ENCODE measurements at places on chromosomes 1 and 21.

GRCh38 chr1:205072881-205073280 lies 11.4 kb downstream of the TMEM81 start:
- no peaks in the 10 kb centered on the region for H3K4me1 ChIP-seq
- peaks cover 10% of the 10 kb centered on the region for H3K27me3 ChIP-seq
- no peak overlapping the region for H3K27ac ChIP-seq
- DNase-seq, result no peak
- no peaks in the 10 kb centered on the region for H3K36me3 ChIP-seq
- H3K4me3 ChIP-seq, result no peak overlapping the region

DNA sequence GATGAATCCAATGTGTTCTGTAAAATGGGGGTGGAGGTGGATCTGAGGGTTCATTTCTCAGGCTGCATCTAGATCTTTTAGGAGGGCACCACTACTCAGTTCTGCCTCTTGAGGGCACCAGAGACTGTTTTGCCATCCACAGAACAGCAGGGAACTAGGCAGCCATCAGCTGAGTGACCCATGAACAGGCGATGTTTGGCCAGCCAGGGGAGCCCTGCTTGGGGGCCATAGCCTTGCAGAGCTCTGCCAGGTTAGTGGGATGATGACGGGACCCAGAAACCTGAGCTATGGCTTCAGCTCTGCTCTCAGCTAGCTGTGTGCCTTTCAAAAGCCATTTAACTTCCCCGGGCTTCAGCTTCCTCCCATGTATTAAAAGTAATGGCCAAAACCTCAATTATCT lies 13.4 kb upstream of the NOS1AP start:
- no peaks in the 10 kb centered on the region for H3K36me3 ChIP-seq
- H3K4me3 ChIP-seq, result no peak overlapping the region
- DNase-seq, result peak; percentile 70
- no peaks in the 10 kb centered on the region for H3K27me3 ChIP-seq
- H3K4me1 ChIP-seq, result peaks cover 15% of the 10 kb centered on the region

DNA sequence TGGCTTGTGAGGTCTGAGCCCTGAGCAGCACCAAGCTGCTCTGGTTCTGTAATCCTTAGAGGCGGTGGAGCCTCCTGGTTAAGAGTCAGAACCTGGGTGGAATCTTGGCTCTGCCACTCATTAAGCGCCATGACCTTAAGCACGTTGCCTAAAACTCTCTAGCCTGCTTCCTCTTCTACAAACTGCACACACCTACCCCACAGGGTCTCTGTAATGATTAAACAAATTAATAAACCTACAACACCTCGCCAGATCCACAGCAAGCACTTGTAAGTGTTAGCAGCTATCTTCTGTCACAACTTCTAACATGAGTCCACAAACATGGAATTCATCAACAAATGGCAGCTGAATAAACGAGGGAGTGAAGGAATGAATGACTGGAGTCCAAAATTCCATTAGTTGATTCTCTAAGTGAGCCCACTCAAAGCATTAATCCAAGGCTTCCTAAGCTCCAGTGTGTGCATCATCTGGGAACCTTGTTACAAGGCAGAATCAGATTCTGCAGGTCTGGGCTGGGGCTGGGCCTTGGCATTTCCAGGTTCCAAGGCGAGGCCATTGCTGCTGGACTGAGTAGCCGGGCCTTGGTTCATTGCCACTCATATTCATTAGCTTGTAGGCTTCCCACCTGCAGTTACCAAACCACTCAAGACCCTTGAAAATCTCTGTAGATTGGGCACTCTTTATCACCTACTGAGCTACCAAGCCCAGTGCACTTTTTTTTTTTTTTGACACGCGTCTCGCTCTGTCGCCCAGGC lies 168.6 kb downstream of the HIVEP3 start:
- H3K27me3 ChIP-seq, result no peaks in the 10 kb centered on the region
- no peak overlapping the region for H3K4me3 ChIP-seq
- H3K4me1 ChIP-seq, result no peaks in the 10 kb centered on the region
- H3K36me3 ChIP-seq, result no peaks in the 10 kb centered on the region

GRCh38 chr1:240232530-240232929 lies 140.8 kb downstream of the FMN2 start:
- H3K27me3 ChIP-seq, result peaks cover 10% of the 10 kb centered on the region
- H3K27ac ChIP-seq, result no peak overlapping the region
- DNase-seq, result no peak
- H3K4me3 ChIP-seq, result no peak overlapping the region
- H3K36me3 ChIP-seq, result no peaks in the 10 kb centered on the region
- no peaks in the 10 kb centered on the region for H3K4me1 ChIP-seq

GRCh38 chr1:8407652-8408051 lies 89.7 kb downstream of the SLC45A1 start:
- H3K4me1 ChIP-seq, result no peaks in the 10 kb centered on the region
- DNase-seq, result no peak
- H3K36me3 ChIP-seq, result 0 out of 2 replicates have a peak, but pooled peaks cover 3% of the 10 kb centered on the region
- no peak overlapping the region for H3K4me3 ChIP-seq
- H3K27ac ChIP-seq, result no peak overlapping the region

GRCh38 chr1:172167796-172168596 lies 252.5 kb upstream of the C1orf105 start:
- no peaks in the 10 kb centered on the region for H3K27me3 ChIP-seq
- no peaks in the 10 kb centered on the region for H3K4me1 ChIP-seq
- no peak overlapping the region for H3K4me3 ChIP-seq
- no peak for DNase-seq

- H3K27ac ChIP-seq, result peak overlapping the region; percentile 74
- no peaks in the 10 kb centered on the region for H3K27me3 ChIP-seq
These were observed 705 bp downstream of the KHDRBS1 start for GRCh38 chr1:32014199-32014947.

DNA sequence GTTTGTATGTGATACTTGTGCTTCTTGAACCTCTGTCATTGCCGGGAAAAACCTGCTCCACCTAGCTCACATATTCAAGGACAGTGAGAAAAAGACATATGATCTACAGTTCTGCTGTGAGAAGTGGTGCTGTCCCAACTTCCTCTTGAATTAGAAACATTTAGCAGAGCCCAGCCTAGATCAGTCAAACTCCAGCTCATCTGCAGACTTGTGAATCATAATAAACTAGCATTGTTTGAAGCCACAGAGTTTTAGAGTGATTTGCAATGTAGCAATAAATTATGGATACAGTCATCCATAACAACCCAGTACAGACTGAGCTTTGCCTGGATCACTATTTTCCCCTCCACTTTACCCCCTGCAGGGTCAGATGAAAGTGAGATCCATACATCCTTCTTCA lies 497.8 kb downstream of the PLA2G4A start:
- H3K27ac ChIP-seq, result no peak overlapping the region
- H3K36me3 ChIP-seq, result no peaks in the 10 kb centered on the region
- H3K4me1 ChIP-seq, result no peaks in the 10 kb centered on the region
- DNase-seq, result no peak
- H3K27me3 ChIP-seq, result no peaks in the 10 kb centered on the region
- no peak overlapping the region for H3K4me3 ChIP-seq

GRCh38 chr1:48851638-48852037 lies 74.9 kb upstream of the BEND5 start:
- H3K27me3 ChIP-seq, result no peaks in the 10 kb centered on the region
- no peak overlapping the region for H3K4me3 ChIP-seq
- no peaks in the 10 kb centered on the region for H3K36me3 ChIP-seq

DNA sequence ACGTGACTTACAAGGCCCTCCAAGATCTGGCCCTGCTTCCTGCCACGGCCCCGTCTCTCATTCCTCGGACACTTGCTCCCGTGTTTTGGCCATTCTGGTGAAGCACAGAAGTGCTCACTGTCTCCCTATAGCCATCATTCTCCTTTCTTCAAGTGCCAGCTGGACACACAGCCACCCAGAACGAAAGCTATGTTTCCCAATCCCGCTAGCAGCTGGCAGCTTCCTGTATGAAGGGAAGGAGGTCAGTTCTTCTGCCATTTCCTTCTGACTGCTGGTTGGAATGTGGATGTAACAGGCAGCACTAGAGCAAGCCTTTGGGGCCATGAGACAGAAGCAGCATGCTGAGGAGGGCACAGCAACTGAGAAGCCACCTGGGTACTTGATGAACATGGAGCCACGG lies 82.8 kb downstream of the TGFBR3 start:
- H3K36me3 ChIP-seq, result no peaks in the 10 kb centered on the region
- H3K27ac ChIP-seq, result no peak overlapping the region
- peaks cover 33% of the 10 kb centered on the region for H3K4me1 ChIP-seq

GRCh38 chr1:207172885-207173284 lies 68.9 kb downstream of the C4BPA start:
- no peak overlapping the region for H3K4me3 ChIP-seq
- peak; percentile 46 for DNase-seq
- H3K27me3 ChIP-seq, result no peaks in the 10 kb centered on the region
- H3K27ac ChIP-seq, result no peak overlapping the region

GRCh38 chr1:23701310-23701709 lies 9.7 kb downstream of the RPL11 start:
- H3K4me3 ChIP-seq, result no peak overlapping the region
- no peaks in the 10 kb centered on the region for H3K4me1 ChIP-seq

- no peaks in the 10 kb centered on the region for H3K36me3 ChIP-seq
- H3K27ac ChIP-seq, result no peak overlapping the region
These were observed 70.8 kb downstream of the RWDD3 start for GRCh38 chr1:95304803-95305202.

GRCh38 chr1:26283871-26284596 lies 4.1 kb downstream of the SH3BGRL3 start:
- H3K27me3 ChIP-seq, result no peaks in the 10 kb centered on the region
- no peaks in the 10 kb centered on the region for H3K36me3 ChIP-seq
- no peak for DNase-seq
- H3K27ac ChIP-seq, result no peak overlapping the region
- H3K4me1 ChIP-seq, result peaks cover 21% of the 10 kb centered on the region
- H3K4me3 ChIP-seq, result no peak overlapping the region

GRCh38 chr21:46067505-46068201 lies 30.3 kb upstream of the COL6A2 start:
- no peaks in the 10 kb centered on the region for H3K27me3 ChIP-seq
- no peak overlapping the region for H3K4me3 ChIP-seq
- peaks cover 12% of the 10 kb centered on the region for H3K4me1 ChIP-seq
- DNase-seq, result no peak
- H3K36me3 ChIP-seq, result no peaks in the 10 kb centered on the region

DNA sequence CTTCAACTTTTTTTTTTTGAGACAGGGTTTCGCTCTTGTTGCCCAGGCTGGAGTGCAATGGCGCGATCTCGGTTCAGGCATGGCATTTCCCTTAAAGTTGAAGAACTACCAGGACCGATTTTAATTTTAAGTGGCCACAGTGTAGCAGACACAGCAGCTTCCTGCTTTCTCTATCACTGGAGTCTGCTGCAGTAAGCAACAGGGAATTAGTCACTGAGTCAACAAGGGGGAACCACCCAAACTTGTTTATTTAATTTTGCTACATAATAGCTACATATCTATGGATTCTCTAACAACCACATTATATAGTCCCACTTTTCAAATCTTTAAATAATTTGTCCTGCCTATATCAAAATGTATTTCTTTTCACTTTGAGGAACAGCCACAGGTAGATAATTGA lies 12.5 kb upstream of the TNNI3K start:
- H3K27ac ChIP-seq, result no peak overlapping the region
- no peaks in the 10 kb centered on the region for H3K27me3 ChIP-seq
- H3K4me3 ChIP-seq, result no peak overlapping the region

DNA sequence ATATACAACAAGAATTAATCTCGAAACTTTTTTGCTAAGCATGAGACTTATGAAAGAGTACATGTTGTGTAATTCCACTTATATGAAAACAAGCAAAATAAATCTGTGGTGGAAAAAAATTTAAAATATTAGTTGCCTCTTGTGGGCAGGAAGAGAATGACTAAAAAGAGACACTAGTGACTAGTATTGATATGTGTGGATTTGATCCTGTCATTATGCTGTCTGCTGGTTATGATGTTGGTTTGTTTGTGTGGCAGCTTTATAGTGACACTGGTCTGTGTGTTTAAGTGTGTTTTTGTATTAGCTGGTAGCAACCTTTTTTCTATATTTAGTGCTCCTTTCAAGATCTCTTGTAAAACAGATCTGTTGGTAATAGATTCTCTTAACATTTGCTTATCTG lies 267.8 kb upstream of the NRIP1 start:
- H3K27me3 ChIP-seq, result no peaks in the 10 kb centered on the region
- H3K4me1 ChIP-seq, result no peaks in the 10 kb centered on the region
- H3K4me3 ChIP-seq, result no peak overlapping the region
- no peak for DNase-seq
- H3K36me3 ChIP-seq, result no peaks in the 10 kb centered on the region

DNA sequence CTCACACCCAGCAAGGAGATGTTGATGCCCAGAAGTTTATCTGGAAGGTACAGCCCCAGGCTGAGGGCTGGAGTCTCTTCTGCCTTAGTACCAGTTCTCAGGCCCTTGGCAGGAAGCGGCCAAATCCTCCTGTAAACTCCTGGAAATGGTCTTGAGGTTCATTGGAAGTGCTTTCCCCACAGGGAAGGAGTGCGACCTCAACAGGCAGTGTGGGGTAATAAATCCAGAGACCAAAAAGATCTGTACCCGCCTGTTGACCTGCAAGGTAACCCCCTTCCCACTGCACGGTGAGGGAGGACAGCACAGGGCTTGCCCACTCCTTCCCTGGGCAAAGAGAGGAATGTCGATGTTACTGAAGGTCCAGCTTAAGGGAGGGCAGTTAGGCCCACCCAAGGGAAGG lies 4.5 kb downstream of the ATXN7L2 start:
- DNase-seq, result no peak
- H3K27me3 ChIP-seq, result no peaks in the 10 kb centered on the region
- no peak overlapping the region for H3K4me3 ChIP-seq
- H3K4me1 ChIP-seq, result peaks cover 9% of the 10 kb centered on the region
- H3K27ac ChIP-seq, result no peak overlapping the region

DNA sequence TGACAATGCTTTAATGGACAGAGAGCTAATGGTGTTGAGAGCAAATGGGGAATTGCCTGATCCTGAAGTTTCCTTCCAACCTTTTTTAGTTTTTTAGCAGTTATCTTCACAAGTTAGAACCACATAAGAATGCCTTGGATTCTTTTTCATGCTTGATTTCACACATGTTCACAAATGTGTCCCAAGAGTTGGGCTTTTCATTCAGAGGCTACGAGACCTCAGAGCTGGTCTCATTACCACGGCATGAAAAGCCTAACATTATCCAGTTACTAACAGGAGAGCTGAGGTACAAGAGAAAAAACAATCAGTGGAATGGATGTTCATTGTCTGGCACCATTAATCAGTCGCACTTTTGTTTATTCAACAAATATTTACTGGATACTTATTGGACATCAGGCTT lies 340.6 kb downstream of the ZNF326 start:
- no peaks in the 10 kb centered on the region for H3K36me3 ChIP-seq
- H3K27ac ChIP-seq, result no peak overlapping the region
- DNase-seq, result no peak
- H3K27me3 ChIP-seq, result no peaks in the 10 kb centered on the region
- no peak overlapping the region for H3K4me3 ChIP-seq

- no peak overlapping the region for H3K4me3 ChIP-seq
- no peaks in the 10 kb centered on the region for H3K27me3 ChIP-seq
- no peaks in the 10 kb centered on the region for H3K36me3 ChIP-seq
- no peak for DNase-seq
- no peak overlapping the region for H3K27ac ChIP-seq
- H3K4me1 ChIP-seq, result no peaks in the 10 kb centered on the region
These were observed 7.7 kb downstream of the ATF6 start for GRCh38 chr1:161773791-161774190.

DNA sequence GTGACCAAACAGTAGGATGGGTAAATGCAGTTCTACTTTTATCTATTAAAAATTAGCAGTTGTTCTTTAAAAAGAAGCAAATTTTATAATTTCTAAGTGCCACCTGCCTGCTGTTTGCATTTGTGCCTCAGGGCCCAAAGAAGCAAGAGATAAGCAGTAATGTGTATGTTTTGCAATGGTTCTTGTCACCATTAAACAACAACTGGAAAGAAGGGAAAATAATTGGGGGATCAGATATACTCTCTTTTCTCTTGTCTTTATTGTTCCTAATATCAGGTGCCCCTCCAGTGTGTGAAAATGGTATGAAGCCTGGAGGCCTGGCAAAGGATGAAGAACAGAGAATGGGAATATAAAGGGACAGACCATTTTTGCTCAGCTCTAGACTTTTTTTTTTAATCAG lies 9.6 kb downstream of the B3GALT2 start:
- no peaks in the 10 kb centered on the region for H3K36me3 ChIP-seq
- H3K27ac ChIP-seq, result no peak overlapping the region
- no peak for DNase-seq
- H3K4me3 ChIP-seq, result no peak overlapping the region
